ENCODE measurements at places on chromosomes 5 and 9.

GRCh38 chr5:78534148-78534904 is 114.2 kb downstream of the LHFPL2 start:
- DNase-seq: no peak

GRCh38 chr9:112218908-112219307 is 43.8 kb upstream of the SUSD1 start:
- no peak for DNase-seq

GRCh38 chr5:123881759-123882244 is 369.8 kb downstream of the CSNK1G3 start:
- DNase-seq: no peak

DNA sequence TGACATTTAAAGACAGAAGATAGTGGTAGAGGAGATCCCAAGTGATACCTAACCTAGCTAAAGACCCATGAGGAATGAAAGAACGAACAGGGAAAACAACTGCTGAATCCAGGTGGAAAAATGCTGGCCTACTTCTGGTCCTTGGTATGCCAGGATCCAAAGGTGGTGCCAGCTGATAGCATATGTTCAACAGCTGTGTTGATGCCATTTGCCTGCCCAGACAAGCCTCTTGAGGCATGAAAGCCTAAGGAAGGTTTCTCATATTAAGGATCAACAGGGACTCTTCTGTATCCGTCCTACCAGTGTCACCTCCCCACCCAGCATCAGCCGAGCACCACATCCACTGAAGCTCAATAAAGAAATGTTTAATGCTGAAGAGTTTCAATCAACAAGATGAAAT is 225.7 kb upstream of the DMRT1 start:
- no peak for DNase-seq

DNA sequence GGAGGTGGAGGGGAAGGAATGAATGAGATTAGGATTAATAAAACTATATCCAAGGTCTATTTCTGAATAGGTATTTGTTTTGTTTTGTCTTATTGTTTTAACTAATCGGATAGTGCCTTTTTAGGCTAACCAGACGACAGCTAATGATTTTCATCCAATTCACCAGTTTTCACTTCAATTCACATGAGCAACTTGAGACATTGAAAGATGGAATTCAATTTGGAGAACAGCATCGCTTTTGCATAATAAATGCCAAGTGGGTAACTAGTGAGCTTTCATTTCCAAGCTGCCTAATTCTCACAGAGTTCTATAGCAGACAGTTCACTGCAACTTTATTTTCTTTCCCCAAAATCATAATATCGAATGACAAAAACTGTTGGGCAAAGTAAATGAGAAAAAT is 5.0 kb downstream of the AGXT2 start:
- no peak for DNase-seq

GRCh38 chr9:134891713-134892112 is 11.1 kb downstream of the FCN2 start:
- no peak for DNase-seq

DNA sequence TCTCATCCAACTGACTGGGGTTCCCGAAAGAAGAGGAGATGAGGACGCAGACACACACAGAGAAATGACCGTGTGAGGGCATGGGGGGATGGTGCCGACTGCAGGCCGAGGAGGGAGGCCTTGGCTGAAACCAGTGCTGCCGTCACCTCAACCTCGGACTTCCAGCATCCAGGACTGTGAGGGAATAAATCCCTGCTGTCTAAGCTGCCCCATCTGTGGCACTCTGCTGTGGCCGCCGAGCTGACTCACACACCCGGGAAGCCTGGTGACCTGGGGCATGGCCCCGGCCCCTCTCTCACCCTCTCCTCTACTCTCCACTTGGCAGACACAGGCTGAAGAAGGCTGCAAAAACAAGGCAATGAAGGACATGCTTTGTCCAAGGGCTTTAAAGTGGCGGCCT is 4.4 kb upstream of the COL5A1 start:
- DNase-seq: no peak

DNA sequence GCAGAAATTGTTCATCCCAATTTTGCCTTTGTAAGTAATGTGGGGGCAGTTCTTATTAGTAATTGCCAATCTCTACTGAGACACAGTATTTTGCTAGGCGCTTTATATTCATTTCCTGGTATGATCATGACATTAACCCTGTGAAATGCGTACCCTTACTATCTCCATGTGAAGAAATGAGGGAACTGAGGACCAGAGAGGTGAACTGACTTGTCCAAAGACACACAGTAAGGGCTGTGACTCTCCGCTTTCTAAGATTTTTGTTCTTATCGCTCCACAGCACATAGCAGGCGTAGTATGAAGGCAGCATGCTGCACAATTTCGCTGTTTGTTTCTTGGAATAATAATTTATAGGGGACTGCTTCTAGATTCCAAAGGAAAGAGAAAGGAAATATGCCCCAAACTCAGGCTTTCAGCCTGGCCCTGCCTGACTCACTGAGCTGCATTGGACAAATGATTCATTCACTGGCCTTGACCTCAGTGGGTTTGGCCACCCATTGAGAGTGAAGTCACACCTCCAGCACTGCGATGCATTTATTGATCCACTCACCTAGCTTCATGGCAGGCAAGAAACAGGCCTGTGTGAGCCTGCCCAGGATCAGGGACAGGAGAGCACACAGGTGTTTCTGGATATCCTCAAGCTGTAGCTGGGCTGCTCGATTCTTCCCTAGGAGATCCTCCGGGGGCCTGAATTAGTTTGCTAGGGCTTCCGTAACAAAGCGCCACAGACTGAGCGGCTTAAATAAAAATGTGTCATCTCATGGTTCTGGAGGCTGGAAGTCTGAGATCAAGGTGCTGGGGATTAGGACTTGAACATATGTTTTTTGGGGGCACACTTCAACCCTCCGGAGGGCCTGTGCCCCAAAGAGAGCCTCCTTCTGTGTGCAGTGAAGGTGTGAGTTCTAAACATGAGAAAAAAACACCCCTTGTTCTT is 7.2 kb upstream of the DUSP1 start:
- no peak for DNase-seq

DNA sequence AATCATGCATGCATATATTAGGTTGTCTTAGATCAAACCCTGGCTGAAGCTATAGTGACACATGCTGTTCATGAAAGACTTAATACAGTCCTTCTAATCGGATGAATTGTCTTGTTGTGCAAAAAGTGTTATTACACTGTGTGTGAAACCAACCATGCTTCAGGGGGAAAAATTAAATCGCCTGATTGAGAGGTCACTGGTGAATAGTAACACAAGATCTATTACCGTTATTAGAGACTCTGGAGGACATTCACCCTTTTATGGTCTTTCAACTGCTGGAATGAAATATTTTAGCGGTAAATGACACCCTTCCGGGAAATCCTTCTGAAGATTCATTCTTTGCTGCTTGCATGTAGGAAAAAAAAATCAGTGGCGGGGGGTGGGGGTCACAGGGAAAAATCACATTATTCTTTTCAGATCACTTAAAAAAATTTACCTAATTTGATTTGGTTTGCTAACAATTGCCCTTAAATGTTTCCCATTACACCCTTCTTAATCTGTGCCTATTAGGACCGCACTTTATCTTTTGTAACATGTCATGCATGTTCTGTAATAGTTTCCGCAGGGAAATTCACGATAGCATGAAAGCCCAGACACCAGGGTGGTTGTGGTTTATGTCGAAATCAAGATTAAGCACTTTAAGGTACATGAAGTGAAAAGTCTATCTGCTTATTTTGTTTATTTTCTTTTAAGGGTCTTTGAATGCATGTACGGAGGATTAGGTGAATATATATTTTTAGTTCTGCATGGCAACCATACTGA is 120.6 kb downstream of the FOCAD start:
- no peak for DNase-seq

GRCh38 chr5:94891565-94891964 is 273.1 kb downstream of the SLF1 start:
- DNase-seq: no peak

GRCh38 chr5:134041570-134042411 is 37.0 kb upstream of the VDAC1 start:
- no peak for DNase-seq

DNA sequence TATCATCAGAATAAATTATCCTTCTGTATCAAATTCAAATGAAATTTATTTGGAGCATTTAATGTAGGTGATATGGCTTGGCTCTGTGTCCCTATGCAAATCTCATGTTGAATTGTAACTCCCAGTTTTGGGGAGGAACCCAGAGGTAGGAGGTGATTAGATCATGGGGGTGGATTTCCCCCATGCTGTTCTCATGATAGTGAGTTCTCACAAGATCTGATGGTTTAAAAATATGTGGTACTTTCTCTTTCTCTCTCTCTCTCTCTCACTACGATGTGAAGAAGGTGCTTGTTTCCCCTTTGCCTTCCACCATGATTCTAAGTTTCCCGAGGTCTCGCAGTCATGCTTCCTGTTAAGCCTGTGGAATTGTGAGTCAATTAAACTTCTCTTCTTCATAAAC is 678.4 kb upstream of the RGMB start:
- no peak for DNase-seq

- DNase-seq: no peak
Observed at GRCh38 chr5:42760426-42760825, 3.8 kb downstream of the CCDC152 start.

GRCh38 chr9:113611461-113612215 is 148.1 kb downstream of the RGS3 start:
- DNase-seq: no peak

GRCh38 chr9:92711844-92712243 is 41.9 kb upstream of the IPPK start:
- DNase-seq: no peak

- no peak for DNase-seq
Observed at GRCh38 chr5:150485693-150486401, 22.1 kb upstream of the NDST1 start.

DNA sequence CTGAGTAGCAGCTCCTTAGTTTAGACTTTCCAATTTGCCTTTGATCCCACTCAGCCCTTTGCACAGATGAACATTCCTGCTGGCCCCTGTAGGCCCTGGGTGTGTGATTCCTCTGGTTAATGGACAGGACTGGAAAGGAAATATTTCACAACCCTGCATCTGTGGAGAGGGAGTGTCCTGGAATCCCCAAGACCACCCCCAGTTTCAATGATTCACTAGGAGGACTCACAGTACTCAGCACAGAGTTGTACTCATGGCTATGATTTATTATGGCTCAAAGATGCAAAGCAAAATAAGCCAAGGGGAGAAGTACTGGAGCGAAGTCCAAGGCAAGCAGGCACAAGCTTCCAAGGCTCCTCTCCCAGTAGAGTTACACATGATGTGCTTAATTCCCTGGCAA is 42.4 kb upstream of the TJP2 start:
- no peak for DNase-seq

GRCh38 chr5:143396353-143396940 is 7.0 kb downstream of the NR3C1 start:
- no peak for DNase-seq

DNA sequence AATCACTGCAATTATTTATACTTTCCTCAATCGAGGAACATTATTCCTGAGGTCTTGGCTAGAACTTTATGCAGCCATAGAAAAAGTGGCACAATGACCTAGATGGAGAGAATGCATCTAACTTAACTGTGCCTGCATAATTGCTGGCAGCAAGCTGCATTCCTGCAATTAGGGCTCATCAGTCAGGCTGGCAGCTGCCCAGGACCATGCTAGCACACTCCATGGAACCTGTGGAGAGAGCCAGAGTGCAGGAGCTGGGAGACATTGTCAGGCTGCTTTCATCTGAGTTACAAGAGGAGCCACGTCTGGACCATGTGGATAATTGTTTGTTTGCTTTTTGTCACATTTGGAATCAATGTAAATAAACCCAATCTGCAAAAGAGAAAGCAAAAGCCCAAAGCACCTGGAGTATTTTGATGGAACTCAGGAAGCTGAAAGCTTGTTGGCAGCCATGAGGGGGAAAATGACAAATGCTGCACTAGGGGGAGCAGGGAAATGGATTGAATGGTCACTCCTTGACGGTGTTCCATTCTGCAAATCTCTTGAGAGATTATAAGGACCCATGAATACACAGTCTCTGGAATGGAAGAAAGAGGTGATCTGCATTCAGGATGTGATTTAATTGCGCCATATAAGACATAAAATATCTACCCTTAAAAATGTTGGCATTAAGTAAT is 839.9 kb downstream of the MAT2B start:
- DNase-seq: no peak

GRCh38 chr5:90134892-90135291 is 274.7 kb downstream of the CETN3 start:
- DNase-seq: no peak

GRCh38 chr9:136867480-136867879 is 1.4 kb upstream of the EDF1 start:
- no peak for DNase-seq
